ENCODE measurements at places on chromosomes 2 and 18.

GRCh38 chr2:43114210-43114609, 112.2 kb downstream of the ZFP36L2 start:
- no peak for DNase-seq

DNA sequence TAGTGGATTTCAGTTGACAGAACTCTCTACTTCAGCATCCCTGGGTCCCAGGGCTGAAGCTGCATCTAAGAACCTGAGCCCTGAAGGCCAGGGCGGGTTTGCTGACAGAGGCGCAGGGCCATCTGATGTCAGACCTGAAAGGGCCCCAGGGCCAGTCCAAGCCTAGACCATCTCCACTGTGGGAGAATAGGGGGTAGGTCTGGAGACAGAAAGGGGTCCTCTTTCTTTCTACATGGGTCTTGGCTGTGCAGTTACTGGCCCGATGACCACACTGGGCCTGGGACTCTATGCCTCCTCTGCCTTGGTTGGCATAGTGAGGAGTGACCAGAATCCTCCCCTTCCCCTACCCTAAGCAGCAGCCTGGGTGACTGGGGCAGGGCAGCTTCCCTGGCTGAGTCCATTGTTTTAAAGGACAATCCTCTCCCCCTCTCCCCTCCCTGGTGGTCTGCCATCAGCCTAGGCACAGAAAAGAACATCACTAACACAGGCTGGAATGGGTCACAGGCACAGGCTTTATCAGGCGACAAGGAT, 34.5 kb downstream of the HS1BP3 start:
- DNase-seq, result no peak

- DNase-seq, result no peak
Measured at GRCh38 chr2:67070826-67071225, 326.3 kb upstream of the ETAA1 start.

GRCh38 chr2:189674374-189675112, at the start of gene ANKAR:
Gene ANKAR (plus strand): TSS chr2:189674670. CDS start chr2:189676491, 1,821 bp downstream.
- DNase-seq, result no peak

- DNase-seq, result no peak
Measured at GRCh38 chr2:8421658-8422449, 260.0 kb upstream of the ID2 start.
